Hypothalamus (tissue), 51 donors: ENCODE measurements at places on chromosomes 7 and 10.

DNA sequence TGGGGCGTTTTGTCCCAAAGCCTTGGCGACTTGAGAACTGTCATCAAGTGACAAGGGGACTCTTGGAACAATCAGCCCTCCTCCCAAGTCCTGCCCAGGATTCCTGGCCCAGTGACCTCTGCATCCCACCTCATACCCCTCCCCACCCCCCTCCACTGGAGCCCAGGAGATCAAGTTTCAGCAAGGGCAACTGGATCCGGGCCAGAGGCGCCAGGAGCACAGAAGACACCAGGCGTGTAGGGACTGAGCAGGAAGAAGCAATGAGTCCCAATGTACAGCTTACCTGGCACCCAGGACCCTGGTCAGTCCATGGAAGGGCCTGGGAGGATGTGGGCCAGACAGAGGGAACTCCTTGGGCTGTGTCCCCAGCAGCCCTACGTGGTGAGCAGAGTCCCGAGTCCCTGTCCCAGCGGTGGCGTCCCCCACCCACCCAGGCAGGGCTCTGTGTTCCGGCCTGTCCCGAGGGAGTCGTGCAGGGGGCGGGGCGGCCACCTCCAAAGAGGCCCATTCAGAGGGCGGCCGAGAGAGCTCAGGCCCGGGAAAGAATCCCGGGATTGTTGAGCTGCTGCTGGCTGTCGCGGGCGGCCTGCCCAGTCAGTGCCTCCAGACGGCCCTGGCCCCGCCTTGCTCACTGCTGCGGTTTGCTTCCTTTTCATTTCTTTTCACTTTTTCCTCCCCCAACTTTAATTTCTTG, 254.1 kb downstream of the TNS3 start:
- peak; percentile 94 for DNase-seq

DNA sequence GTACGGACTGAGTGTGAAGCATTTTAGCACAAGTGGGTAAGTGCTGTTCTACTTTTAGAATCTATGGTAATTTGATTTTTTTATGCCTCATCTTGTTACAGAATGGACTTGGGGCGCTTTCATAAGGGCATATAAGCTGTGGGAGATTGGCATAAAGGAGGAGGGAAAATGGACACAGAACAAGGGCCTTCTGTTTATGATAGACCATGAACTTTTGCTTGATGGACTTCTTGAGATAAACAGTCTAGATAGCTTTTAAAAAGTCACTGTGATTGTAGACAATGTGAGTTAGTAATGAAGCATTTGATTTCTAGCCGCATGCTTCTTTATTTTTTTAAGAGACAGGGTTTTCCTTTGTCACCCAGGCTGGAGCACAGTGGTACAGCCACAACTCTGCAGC, 2.0 kb downstream of the ZSCAN21 start:
- no peak for DNase-seq

DNA sequence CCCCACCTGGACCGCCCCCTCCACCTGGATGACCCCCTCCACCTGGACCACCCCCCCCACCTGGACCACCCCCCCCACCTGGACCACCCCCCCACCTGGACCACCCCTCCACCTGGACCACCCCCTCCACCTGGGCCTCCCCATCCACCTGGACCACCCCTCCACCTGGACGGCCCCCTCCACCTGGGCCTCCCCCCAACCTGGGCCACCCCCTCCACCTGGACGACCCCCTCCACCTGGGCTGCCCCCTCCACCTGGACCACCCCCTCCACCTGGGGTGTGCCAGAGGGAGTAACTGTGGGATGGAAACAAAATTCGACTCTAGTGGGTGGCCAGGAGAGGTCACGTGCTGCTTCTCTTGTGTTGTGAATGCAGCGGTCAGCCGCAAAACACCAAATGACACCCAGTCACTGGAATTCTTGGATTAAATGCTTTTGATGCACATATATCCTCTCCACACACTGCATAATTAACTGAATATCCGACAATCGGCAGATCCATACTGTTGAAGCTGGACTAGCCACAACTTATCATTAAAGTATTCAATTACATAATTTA, 316.7 kb downstream of the PTPRN2 start:
- DNase-seq = no peak

GRCh38 chr7:98551611-98552273, 65.3 kb upstream of the NPTX2 start:
- no peak for DNase-seq

- DNase-seq = no peak
Observed at GRCh38 chr10:122727426-122727825, 27.8 kb upstream of the C10orf120 start.

- DNase-seq = no peak
Observed at GRCh38 chr10:114380060-114380459, 24.2 kb downstream of the AFAP1L2 start.

DNA sequence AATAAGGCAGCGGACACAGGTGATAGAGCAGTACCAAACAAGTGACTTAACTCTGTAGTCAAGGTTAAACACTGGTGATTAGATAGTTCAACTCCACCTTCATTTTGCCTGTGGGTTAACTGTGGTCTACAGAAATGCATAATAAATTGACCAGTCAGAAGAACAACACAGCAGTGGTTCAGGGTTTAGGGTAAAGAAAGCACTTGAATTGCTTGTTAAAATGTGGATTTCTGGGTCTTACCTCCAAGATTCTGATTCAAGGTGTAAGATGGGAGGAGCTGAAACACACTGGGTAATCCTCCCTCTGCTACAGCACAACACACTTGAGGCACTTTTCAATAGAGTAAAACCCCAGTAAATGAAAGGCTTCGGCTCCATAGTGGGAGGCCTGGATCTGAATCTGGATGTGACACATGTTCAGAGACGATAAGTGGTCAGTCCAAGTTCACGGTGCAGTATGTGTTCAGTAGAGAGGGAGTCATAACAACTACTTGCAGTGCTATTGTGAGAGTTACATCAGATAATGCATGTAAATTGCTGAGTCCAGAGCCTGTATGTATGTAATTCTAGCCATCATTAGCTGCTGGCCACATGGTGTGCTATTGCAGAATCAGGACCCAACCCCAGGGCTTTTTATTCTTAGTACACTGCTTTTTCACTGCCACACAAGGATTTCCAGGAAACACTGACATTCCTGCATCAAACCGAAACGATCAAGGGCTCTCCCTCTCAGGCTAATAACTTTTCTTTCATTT, 141.7 kb downstream of the SORCS1 start:
- DNase-seq = no peak

DNA sequence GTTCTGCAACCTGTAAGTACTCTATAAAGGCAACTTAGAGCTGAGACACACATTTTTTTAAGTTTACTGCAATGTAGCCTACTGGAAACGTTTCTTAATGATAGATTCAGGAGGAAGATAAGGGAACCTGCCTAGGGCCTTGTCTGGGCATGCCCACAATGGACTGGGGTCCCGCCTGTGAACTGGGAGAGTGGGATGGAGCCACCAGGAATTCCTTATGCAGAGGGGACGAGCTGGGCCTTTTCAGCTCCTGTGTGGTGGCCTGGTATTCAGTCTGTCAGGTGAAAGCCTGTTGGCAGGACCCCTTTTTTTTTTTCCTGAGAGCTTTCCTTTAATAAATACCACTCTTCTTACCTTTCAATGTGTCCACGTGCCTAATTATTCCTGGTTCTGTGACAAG, 384.4 kb upstream of the ZWINT start:
- DNase-seq = no peak

- DNase-seq = peak; percentile 60
Observed at GRCh38 chr10:102644646-102645387, 538 bp downstream of the TRIM8 start.
